ENCODE measurements at places on chromosomes 6 and 20.

GRCh38 chr6:138692058-138692977, 81.3 kb upstream of the CCDC28A start:
- peak; percentile 62 for DNase-seq

DNA sequence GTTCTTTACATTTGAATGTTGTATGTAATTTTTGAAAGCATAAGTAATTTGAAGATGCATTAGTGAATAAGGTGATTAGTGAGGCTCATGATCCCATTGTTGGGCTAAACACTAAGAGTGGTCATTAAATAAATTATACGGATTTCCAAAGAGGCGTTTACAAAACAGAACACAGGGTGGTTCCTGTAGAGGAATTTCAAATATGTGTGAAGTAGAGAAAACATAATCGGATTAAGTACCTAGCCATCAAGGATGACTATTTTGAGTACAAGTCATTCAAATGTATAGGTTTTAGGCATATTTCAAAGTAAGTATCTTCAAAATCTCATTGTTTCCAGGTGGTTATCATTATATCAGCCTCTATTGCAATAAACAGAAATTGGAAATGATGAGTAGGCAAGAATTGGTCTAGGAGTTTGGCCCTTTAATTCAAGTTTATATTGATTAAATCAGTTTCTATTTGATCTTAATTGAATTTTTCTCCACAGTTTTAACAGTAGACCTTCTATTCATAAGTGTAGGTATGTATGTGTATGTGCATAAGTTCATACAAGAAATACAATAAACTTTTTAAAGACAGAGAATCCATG, 94.8 kb downstream of the MYLK4 start:
- DNase-seq: no peak

DNA sequence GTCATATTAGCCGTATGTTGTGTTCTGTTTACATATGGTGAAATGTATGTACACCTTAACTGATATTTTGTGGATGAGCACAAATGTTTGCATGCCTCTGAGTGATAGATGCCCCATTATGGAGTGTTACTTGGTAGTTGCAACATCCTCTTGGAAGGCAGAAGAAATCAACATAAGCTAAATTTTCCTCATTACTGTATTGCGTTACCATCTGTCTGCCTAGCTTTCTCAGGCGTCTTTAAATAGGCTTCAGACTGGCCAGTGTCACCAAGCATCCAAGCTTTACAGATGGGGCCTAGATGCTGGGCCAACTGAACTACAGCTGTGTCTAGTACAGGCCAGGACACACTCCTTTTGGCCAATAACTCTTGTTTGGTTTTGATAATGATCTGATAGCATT, 250.6 kb downstream of the SAMD5 start:
- no peak for DNase-seq

DNA sequence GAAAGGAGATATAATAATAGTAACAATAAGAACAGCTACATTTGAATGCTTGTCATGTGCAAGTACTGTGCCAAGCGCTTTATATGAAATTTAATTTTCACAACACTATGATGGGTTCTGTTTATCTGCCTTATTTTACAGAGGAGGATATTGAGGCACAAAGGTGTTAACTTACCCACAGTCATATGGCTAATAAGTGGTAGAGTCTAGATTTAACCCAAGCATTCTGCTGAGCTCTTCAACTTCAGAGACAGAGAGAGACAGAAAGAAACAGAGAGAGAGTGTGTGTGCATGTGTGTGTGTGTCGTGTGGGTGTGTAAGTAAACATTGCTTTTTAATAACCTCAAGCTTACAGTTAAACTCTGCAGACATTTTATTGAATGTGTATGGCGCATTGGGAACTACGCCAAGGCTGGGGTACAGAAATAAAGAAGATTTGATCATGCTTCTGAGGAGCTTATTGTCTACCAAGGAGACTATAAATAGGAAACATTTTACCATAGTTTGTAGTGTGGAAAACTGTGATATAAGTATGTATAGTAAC, 12.9 kb downstream of the TBPL1 start:
- no peak for DNase-seq

DNA sequence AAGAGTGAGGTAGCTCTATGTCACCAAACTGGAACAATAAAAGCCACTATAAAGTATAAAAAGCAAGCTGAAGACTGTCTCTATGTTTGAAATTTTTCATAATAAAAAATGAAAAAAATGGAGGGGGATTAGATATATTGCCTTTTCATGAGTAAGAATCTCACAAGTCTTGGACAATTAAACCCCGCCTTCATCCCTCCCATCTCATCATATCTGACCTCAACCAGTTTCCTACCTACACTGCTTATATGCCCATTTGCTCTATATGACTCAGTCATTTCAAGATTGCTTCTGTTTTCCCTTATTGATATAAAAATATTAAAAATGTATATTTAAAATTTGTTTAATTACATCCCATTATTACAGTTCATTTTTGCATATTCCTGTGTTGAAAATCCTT, 2.9 kb upstream of the TRIM39 start:
- DNase-seq: no peak

GRCh38 chr6:35724059-35724458, 12.8 kb upstream of the ARMC12 start:
- no peak for DNase-seq

DNA sequence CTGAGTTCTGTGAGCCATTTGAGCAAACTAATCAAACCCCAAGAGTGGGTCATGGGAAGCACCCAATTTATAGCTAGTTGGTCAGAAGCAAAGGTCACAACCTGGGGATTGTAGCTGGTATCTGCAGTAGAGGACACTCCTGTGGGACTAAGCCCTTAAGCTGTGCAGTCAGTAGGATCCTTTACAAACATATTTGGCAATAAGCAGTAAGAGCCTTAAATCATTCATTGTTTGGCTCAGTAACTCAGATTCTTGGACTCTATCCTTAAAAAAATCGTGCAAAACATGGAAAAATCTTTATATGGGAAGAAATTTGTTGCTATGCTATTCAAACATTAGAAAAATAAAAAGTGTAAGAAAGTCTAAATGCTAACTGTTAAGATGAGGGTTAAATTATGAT, 29.9 kb downstream of the FRK start:
- no peak for DNase-seq

GRCh38 chr6:148565321-148565926, 181.4 kb upstream of the UST start:
- no peak for DNase-seq

Measured in activated naive CD4-positive, alpha-beta T cell treated with anti-CD3 and anti-CD28 coated beads, Interleukin-2, amount 50 U/mL, for 16 hours (primary cell).